NCI-H1417 (cell line): ENCODE measurements at places on chromosomes 16 and 17.

DNA sequence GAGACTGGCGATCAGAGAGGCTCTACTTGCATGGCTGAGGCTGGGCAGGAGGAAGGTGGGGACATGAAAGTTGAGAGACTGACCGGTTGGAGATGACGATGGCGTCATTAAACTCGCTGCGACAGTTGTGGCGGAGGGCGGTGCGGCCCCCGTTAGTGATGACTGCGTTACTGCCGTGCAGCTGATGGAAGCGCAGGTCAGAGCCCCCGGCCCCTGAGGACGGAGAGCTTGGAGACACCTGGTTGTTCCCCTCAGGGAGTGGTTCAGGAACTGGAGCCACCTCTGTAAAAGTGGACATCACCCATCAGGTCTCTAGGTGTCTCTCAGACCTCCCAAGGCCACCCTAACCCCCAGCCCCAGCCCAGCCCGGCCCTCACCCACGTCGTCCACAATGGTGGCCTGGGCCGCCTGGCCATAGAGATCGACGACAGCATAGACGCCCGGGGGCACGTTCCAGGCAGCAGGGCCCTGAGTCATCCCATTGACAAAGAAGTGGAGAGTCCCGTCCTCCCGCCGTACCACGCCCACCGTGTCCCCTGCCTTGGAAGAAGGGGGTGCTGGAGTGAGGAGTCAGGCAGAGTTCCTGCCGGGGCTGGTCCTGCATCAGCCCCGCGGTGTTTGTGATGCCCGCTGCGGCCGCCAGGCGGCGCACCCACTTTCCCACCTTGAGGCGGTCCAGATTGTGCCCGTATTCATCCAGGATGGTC, 5.3 kb downstream of the NEURL4 start:
- no peak for DNase-seq

GRCh38 chr17:80473701-80474100, 2.7 kb downstream of the NPTX1 start:
- DNase-seq, result no peak

DNA sequence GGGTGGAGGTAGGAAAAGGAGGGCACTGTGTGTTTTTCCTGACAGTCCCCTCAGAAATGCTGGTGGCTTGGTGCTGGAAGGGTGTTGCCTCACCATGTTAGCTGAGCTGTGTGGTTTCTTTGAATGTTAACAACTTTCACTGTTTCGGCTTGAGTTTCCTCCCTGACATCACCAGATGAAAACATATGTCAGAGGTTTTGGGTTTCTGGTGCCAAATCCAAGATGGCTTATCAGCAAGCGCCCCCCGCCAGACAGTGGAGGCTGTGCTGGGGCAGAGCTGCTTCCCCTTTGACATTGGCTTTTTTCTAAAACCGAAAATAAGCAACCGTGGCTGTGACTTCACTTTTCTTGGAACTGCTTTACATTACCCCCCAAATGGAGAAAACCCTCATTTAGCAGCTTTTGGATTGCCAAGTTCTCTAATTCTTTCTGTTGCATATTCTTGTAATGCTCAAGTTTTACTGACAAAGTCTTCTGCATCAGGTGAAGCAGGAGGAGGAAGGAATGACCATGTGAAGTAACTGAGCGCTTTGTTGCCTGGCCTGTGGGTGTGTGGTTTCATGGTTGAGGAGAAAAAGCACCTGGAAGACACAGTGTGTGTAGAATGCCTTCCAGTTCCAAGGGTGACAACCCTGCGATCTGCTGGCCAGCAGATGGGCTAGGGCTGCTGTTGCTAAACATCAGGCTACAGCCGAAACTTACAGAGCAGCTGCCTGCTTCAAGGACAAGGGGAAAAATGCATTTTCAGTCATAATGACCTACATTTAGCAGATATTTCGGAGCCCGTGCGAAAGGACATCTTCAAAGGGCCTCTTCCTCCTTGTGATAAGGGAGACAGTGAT, 9.7 kb downstream of the RMI2 start:
- no peak for DNase-seq

DNA sequence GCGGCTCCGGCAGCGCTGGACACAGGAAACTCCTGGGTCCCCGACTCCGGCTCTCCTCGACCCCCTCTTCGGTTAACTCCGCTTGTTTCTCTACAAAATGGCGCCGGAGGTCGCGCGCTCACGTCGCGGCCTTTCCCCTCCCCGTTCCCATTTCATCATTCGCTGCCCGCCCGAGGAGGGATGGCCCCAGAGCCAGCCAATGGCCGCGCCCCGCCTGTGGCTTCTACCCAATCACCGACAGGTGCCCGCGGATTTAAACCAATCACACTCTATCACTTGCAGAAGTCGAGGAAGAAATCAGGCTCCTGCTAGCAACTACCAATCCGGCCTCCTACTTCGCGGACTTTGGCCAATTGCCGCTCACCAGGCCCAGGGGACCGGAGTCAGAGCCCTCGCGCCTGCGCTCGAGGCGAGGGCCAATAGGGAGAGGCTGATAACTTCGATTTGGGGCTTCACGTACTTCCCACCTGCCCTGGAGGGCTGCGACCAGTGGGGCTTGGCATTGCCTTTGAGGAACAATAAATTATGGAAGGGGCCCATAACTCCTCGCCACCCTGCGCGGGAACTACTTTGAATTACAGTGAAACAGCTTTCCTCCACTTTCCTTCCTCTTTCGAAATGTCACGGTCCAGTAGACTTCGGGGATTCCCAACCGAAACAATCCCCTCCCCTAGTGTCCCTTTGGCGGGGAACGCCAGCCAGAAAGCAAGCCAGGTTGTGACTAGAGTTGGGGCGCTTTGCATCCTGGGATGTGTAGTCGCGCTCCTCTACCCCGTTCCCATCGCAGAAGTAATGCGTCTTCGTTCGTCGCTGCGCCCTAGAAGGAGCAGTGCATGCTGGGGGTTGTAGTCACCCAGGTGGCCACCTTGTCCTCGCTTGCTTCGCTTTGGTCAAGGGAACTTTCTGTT, at the start of gene CNOT1:
Gene CNOT1, minus strand, starts transcription at position 94 of the 908 bp plus-strand sequence. CDS start 30,489 bp downstream, outside the sequence.
- peak; percentile 91 for DNase-seq

DNA sequence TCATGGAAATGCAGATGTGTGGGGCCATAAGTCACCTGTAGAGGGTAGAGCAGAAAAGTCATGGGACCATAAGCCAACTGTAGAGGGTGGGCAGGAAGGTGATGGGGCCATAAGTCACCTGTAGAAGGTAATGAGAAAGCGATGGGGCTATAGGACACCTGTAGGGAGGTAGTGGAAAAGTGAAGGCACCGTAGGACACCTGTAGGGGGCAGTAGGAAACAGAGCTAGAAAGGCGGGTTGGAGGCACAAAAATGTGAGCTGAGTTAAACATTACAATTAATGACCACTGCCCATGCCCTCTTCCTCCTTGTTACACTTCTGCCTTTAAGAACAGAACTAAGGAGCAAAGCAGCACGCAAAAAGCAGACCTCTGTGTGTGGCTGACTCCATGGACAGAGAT, 150.1 kb downstream of the SHISA6 start:
- no peak for DNase-seq

DNA sequence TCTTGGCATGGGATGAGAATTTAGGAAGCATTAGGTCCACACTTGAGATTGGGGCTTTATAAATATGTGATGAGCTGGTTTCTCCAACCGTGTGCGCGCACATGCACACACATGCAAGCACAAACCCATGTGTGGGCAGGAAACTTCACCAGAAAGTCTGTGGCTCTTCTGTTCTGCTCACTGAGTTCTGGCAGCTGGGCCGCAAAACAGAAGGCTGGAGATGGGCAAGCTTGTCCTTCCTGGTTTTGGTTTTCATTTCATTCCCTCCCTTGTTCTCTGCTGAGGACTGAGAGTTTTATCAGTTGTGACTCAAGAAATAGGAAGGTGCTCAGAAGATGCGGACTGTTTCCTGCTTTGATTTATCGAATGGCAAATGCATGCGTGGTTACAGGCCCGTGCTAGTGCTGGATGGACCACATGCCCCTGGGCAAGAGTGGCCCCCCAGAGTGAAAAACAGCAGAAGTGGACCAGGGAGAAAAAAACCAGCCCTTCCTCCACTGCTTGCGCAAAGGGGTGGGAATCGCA, 14.1 kb downstream of the MAP3K14 start:
- DNase-seq, result no peak

DNA sequence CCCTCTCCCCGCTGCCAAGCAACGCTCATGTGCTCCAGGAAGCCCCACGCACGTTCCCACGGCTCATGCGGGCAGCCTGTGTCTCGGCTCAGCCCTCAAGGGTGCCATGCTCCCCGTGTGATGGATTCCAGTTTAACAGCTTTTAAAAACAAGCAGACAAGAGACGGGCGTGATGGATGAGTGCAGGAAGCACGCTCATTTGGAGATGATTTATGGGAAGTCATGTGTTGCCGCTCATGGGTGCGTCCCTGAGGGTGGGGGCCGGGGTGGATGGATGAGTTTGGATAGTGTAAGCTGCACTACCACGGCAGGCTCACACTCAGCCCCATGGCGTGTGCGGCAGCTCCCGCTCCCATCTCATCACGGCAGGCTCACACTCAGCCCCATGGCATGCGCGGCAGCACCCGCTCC, 132.8 kb downstream of the RBFOX3 start:
- peak; percentile 56 for DNase-seq
